WERI-Rb-1 (cell line): ENCODE measurements at places on chromosomes 5 and 9.

DNA sequence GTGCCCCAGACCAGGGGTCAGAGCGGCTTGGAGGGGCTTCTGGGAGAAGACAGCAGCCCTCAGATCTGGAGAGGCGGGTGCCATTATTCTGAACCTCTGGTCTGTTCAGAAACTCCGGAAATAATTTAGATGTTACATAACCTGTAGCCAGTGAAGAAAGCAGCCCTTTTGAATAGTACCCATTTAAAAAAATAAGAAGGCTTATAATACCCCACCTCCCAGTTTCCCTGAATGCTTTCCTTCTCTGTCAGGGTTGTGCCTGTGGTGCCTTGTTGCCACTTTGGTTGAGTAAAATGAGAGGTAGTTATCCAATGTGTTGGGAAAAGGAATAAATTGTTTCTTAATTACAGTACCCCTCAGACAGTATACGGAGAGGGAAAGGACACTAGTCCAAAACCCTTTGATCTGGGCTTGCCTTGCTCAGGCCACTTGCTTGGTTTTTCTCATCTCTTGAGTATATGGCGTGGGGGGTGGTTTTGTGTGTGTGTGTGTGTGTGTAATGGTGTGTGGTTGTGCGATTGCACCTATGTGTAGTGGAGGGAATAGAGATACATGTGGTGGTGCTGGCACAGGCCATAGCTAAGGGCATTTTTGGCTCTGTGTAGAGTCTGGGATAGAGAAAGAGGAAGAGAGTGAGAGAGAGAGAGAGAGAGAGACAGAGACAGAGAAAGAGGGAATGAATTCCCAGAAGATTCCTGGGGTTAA lies 59.1 kb upstream of the TLR4 start:
- no peak for DNase-seq

GRCh38 chr5:137758715-137759306 lies 4.6 kb upstream of the HNRNPA0 start:
- DNase-seq, result no peak

DNA sequence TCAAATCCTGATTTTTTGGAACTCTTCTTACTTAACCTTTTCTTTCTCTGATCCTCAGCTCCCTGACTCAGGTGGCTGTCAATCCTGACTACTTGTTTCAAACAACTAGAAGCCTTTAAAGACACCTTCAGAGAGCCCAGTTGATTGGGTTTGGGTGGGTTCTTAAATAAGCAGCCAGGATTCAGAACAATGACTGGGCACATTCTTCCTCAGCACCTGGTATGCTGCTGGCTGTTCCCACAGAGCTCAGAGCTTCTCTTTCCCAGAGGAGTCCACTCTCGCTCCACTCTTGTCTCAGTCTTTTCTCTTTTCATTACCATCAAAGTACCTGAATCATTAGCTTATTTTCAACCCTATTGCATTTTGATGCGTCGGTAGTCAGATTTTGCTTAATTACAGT lies 22.5 kb downstream of the PCSK5 start:
- no peak for DNase-seq

- DNase-seq, result no peak
Measured at GRCh38 chr9:137458194-137459151, 661 bp downstream of the NSMF start.

GRCh38 chr5:67493676-67494075 lies 297.1 kb upstream of the CD180 start:
- peak; percentile 62 for DNase-seq

- no peak for DNase-seq
Measured at GRCh38 chr5:141753971-141754713, 72.1 kb upstream of the ARAP3 start.

GRCh38 chr9:89530726-89531125 lies 32.8 kb upstream of the SEMA4D start:
- DNase-seq, result no peak

GRCh38 chr5:122494109-122494508 lies 182.1 kb downstream of the SNCAIP start:
- DNase-seq, result no peak

DNA sequence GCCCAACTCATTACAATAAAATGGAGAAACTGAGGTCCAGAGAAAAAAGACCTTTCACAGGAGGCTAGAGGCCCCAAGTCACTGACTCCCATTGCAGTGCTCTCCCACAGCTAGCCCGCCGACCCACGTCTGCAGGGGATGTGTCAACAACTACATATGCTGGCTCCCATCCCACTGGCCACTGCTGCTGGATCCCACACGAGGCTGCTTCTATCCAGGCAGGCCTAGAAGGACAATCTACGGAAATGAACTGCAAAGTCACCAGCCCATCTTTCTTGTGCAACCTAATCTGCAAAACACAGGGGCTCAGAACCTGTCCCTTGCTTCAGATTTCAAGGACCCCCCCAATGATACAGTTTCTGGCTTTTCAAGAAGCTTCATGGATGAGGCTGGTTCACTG lies 24.0 kb downstream of the RAPGEF1 start:
- no peak for DNase-seq
